Umbilical cord (tissue), 2 donors: ENCODE measurements at places on chromosomes 2 and 18. TPM values are rescaled to one million over a fixed set of nuclear protein-coding genes. Genes with fewer than 3 reads are reported as not detected.

NCK2 gene
- total RNA-seq: 42.4 TPM

DNA sequence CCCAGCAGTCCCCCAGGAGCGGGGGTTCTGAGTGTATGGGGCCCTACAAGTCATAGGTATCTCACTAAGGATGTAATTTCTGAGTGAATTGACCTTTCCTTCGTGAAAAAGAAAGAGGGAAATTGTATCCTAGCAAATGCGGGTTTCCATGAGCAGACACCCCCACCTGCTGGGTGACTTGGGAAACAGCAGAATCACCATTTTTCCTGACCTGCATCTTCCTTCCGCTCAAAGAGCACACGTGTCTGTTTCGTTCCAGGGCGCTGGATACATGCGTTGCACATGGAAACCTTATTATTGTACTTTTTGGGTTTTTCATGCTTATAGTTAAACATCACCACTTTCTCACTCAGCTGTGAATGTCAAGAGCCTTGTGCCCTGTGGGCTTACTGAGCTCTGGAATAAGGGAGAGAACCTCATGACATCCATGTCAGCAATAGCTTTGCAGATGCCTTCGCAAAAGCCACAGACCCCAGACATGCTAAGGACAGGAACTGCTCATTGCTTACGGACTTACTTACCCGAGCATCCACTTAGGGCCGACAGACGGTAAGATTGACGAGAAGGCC lies 132.8 kb downstream of the TPO start:
- DNase-seq: peak; percentile 56

DNA sequence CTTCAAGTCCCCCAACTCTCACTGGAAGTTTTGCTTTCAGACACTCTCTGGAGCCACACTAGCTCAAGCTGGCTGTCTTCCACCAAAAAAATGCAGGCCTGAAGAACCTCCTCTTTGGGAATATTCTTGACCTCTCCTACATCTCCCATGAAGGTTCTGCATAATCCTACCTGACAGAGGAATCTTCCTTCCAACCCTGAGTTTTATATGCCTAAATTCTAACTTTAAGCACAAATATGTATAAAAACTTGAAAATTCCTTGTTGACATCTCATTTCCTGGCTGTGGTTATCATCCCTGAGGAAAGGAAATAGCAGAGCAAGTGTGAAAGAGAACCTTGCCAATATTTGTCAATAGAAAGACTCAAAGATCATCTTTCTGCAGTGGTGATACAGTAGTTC lies 249.0 kb downstream of the LPIN1 start:
- DNase-seq: no peak

GRCh38 chr18:42401131-42401673 lies 446.2 kb downstream of the PIK3C3 start:
- DNase-seq: no peak

DNA sequence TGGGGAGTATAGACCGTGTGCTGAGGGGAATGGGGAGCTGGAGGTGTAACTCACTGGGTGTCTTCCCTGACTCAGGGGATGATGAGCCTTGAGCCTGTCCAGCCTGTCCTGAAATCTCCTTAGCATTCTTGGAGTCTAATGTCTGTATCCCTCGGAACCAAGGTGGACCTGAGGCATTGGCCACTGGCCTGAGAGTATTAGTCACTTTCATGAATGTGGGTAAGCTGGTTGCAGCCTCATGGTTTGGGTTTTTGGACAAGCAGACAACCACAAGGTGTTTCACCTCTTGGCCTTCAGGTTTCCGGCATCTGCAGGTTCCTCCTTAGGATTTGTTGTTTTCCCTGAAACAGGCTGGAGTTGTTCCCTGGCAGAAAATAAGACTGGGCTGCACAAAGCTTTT lies 63.2 kb downstream of the PRKCE start:
- no peak for DNase-seq

GRCh38 chr2:55703350-55703749 lies 9.7 kb upstream of the PNPT1 start:
- no peak for DNase-seq
